ENCODE measurements at places on chromosomes 5 and 9. TPM values are rescaled to one million over a fixed set of nuclear protein-coding genes. Genes with fewer than 3 reads are reported as not detected.

DNA sequence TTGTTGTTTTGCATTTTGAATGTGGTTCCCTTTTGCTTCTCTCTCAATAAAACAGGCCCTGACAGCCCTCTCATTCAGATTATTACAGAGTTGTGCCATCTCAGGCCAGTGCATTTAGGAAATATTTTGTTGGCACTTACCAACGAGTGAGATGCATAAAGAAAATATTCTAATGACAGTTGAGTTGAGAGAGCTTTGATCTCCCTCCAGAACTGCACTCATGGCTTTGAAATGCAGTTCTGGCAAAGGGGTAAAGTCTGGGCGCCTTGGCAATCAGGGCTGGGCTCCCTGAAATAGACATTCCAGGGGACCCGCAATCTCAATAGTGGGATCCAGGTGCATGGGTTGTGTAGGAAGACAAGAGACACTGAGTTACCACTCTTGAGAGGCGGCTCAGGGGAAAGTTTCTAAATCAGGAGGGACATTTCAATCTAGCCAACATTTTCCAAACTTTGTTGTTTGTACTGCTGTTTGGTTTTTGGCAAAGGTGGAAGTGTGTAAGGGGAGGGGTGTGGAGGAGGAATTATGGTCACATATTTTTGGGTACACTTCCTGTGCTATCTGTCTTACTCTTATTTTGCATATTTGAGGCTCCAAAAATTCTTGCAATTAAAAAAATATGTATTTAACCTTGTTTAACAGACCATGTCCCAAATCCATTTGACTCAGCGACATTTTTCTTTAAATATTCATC, 48.8 kb downstream of the PAPPA start:
- no peak overlapping the region for H3K4me3 ChIP-seq
- H3K4me1 ChIP-seq = no peaks in the 10 kb centered on the region
- no peak overlapping the region for H3K27ac ChIP-seq

DNA sequence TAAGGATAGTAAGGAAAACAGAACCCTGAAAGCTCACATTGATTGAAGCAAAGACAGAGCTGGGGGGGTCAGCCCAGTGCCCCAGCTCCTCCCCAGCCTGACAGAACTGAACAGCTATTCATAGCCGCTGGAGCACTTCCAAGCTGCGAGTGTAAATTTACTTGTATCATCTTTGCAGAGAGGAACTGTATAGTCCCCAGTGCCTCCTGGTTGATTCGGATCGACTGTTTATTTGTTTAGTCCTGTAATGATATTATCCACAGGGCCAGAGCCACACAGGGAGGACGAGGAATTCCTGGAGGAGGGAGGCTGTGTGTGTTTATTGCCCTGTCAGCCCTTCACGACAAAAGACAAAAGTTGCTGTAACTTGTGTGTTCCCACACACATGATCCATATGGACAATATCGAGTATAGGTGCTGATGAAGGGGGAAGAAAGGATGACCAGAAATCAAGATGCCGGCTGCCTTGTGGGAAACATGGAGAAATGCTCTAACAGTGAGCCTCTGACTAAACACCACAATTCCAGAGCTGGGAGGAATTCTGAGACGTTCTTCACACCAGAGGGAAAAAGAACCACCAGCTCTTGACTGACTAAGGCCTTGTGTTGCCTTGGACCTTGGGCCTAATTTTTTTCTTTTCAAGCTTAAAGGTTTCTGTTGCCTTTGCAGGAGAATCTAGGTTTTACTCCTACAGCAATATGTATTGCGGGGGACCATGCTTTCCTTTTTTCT, 31.1 kb downstream of the FOXD1 start:
- DNase-seq = peak; percentile 49
- H3K4me3 ChIP-seq = no peak overlapping the region
- peaks cover 19% of the 10 kb centered on the region for H3K27me3 ChIP-seq
- H3K4me1 ChIP-seq = peaks cover 5% of the 10 kb centered on the region

DNA sequence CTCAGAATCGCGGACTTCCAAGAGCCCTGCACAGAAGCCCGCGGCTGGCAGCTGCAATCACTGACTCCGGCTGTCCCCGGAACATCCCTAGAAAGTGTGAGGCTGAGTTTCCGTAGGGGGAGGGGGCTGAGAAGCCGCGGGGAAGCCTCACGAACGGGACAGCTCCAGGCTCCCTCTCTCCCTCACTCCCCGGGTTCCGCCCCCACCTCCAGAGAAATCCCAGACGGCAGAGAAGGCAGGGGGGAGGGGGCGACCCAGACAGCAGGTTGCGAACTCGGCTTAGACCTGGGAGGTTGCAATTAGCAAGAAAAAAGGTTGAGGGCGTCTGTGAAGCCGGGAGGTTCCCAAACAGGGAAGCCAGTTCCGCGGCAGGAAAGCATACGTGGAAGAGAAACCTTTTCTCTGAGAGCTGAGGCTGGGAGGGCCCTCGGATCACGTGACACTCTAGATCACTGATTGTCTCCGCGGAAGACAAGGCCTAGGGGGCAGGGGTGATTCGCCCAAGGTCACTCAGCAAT, 73.8 kb upstream of the CPLX2 start:
- H3K27ac ChIP-seq = no peak overlapping the region
- no peak overlapping the region for H3K4me3 ChIP-seq
- no peaks in the 10 kb centered on the region for H3K4me1 ChIP-seq

DNA sequence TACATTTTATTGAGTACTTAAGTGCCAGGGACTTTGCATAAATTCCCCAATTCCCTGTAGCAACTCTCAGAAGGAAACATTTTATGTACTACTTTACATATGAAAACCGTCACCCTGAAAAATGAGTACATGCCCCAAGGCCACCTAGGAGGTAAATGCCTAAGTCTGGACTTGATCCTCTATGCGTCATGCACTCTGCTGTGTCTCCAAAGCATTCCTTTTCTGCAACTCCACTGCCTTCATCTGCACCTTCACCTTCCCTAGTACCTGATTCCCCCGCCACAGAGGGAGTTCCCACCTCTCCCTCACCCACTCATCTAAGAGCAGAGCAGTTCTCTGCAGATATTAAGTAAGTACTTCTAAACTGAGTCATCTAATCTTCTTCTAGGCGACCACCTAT, 75.2 kb upstream of the HRH2 start:
- no peak overlapping the region for H3K4me3 ChIP-seq
- H3K36me3 ChIP-seq = no peaks in the 10 kb centered on the region
- no peak overlapping the region for H3K27ac ChIP-seq

DNA sequence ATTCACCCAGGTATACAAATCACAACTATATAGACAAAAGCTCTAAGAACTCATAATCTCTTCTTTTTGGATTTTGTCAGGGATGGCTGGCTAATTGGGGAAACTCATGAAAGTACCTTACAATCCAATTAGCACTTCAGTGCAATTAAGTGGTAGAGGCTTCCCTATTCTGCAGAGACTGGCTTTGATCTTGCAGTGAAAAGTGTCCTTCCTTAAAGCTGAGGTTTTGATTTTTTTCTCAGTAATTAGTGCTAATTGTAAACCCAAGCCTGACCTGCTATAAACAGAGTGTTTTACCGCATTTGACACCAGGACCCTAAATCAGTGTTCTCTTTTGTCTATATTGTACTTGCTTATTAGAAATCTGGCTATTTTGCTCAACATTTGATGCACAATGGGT, 294.0 kb upstream of the EFNA5 start:
- DNase-seq = no peak
- H3K27me3 ChIP-seq = no peaks in the 10 kb centered on the region
- H3K4me3 ChIP-seq = no peak overlapping the region
- H3K4me1 ChIP-seq = no peaks in the 10 kb centered on the region
- no peaks in the 10 kb centered on the region for H3K36me3 ChIP-seq
- H3K27ac ChIP-seq = no peak overlapping the region

- peaks cover 26% of the 10 kb centered on the region for H3K4me1 ChIP-seq
- H3K27ac ChIP-seq = peak overlapping the region; percentile 49
- DNase-seq = peak; percentile 85
- H3K4me3 ChIP-seq = no peak overlapping the region
- H3K36me3 ChIP-seq = no peaks in the 10 kb centered on the region
- no peaks in the 10 kb centered on the region for H3K27me3 ChIP-seq
These were observed 506.9 kb downstream of the TLE1 start for GRCh38 chr9:81182431-81182830.

DNA sequence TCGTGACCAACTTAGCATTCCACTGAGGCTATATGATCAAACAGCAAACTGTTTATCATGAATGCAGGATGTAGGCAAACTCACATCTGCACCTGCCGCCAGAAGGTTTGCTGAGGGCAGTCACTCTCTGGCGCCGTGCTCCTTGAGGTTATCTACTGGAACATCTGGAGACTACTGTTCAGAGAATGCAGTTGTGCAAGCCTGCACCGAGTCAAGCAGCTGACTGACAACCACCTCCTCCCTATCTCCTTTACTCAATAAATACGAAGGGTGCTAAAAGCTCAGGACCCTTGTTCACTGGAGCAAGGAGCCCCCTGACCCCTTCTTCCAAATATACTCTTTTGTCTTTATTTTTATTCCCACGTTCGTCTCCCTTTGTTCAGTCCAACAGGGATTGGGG, 27.1 kb downstream of the CCDC125 start:
- H3K27ac ChIP-seq = no peak overlapping the region
- no peaks in the 10 kb centered on the region for H3K36me3 ChIP-seq
- no peak for DNase-seq
- H3K27me3 ChIP-seq = no peaks in the 10 kb centered on the region

DNA sequence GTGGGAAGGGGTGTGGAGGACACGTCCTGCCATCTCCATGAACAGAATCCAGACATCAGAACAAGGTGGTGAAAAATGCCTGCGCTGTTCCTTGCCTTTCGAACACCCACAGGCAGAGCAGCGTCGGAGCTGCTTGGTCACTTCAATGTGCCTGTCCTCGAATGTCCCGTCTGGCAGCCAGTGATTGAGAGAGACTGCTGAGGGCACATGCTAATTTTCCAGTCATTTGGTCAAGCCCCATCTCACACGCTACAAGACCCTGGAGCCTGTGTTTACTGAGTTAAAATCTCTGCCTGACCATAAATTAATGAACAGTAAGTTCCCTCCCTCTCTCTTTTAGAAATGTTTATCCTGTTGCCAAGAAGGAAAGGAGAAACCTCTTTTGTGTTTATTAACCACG, 149.3 kb downstream of the NTRK2 start:
- H3K27ac ChIP-seq = no peak overlapping the region
- no peak for DNase-seq
- H3K36me3 ChIP-seq = no peaks in the 10 kb centered on the region

- no peaks in the 10 kb centered on the region for H3K27me3 ChIP-seq
- H3K4me1 ChIP-seq = no peaks in the 10 kb centered on the region
- H3K36me3 ChIP-seq = no peaks in the 10 kb centered on the region
These were observed 85.2 kb downstream of the RASGRF2 start for GRCh38 chr5:81045389-81045807.

DNA sequence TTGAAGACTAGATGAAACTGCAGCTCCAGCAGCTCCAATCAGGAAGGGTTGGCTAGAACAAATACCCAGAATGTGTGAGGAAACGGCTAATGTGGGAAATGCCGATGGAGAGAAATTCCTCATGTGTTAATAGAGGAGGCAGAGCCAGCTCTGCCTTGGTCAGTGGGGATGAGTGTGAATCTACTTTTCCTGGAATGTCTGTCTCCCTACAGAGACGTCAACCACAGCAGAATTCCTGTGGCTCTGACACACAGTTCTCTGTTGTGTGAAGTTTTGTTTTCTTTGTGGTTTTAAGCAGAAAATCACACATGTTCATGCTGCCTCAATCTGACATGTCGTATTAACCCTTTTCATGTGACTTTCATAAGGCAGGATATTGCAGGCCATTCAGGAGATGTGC, 476.6 kb upstream of the WWC1 start:
- peak overlapping the region; percentile 44 for H3K27ac ChIP-seq
- H3K36me3 ChIP-seq = no peaks in the 10 kb centered on the region
- H3K4me1 ChIP-seq = peaks cover 19% of the 10 kb centered on the region
- no peak overlapping the region for H3K4me3 ChIP-seq
- no peaks in the 10 kb centered on the region for H3K27me3 ChIP-seq

DNA sequence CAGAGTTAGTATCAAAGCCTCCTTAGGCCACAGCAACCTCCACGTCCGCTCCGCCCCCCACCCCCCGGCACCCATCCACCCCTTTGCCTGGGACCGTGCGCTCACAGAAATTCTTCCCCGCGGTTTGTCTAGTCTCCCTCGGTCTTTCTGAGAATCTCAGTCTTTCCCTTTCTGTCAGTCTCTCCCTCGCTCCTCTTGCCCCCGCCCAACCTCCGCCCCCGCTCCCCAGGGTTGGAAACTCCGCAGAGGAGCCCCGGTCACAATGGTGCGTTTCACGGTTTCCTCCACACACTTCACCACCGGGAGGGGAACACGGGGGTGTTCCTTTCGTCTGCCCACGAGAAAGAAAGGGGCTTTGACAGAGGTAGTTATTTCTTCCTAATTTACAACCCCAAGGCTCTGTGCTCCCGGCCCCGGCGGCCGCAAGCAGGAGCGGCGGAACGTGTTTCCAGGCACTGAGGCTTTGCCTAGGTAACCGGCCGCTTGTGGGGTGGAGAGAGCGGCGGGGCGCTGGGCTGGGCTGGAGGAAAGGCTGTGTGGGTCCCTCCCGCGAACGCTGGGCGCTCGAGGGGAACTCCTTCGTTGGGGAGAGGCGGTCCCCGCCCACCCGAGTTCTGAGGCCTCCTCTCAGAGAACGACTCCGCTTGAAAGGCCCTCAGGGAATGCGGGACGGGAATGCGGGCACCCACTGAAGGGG, 2.1 kb downstream of the NR4A3 start:
- no peaks in the 10 kb centered on the region for H3K4me1 ChIP-seq
- H3K27ac ChIP-seq = no peak overlapping the region
- peak overlapping the region; percentile 86 for H3K4me3 ChIP-seq
- H3K27me3 ChIP-seq = no peaks in the 10 kb centered on the region

ARID3C gene
- 0.13 TPM for total RNA-seq

ECM2 gene
- not detected for total RNA-seq

SPATA31E1 gene
- total RNA-seq = not detected

GPX3 gene
- 3.3 TPM for total RNA-seq

Data from SJCRH30 (cell line).